ENCODE measurements at places on chromosomes 16 and 17.

DNA sequence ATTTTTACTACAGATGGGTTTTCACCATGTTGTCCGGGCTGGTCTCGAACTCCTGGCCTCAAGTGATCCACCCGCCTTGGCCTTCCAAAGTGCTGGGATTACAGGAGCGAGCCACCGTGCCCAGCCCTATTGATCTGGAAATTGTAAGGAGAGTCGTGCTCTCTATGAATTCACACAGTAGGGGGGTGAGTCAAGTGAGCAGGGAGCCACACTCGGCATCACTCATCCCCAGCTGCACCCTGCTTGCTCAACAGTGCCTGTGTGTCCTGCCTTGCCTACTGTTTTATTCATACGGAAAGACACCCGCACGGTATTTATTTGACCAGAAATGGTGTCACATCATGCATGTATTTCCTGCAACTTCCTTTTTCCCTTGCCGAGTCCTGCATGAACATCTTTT, 157.2 kb upstream of the FOXF1 start:
- DNase-seq, result no peak

GRCh38 chr17:63452046-63452961, 6.2 kb upstream of the CYB561 start:
- DNase-seq, result no peak

GRCh38 chr17:28443901-28444638, 29.4 kb upstream of the SLC13A2 start:
- DNase-seq, result no peak

GRCh38 chr17:58007781-58008706, 998 bp upstream of the SRSF1 start:
- no peak for DNase-seq

- DNase-seq, result no peak
These were observed 3.4 kb downstream of the LYRM9 start for GRCh38 chr17:27889711-27890251.

GRCh38 chr17:28763804-28764266, 20.0 kb downstream of the TRAF4 start:
- DNase-seq, result peak; percentile 50

- DNase-seq, result no peak
These were observed 2.3 kb downstream of the COPRS start for GRCh38 chr17:31856750-31857149.

- no peak for DNase-seq
These were observed 25.6 kb upstream of the KRT17 start for GRCh38 chr17:41649923-41650519.

- DNase-seq, result no peak
These were observed 79.9 kb downstream of the GPRC5B start for GRCh38 chr16:19804538-19805323.

GRCh38 chr16:83970430-83970815, 2.4 kb downstream of the NECAB2 start:
- DNase-seq, result no peak

DNA sequence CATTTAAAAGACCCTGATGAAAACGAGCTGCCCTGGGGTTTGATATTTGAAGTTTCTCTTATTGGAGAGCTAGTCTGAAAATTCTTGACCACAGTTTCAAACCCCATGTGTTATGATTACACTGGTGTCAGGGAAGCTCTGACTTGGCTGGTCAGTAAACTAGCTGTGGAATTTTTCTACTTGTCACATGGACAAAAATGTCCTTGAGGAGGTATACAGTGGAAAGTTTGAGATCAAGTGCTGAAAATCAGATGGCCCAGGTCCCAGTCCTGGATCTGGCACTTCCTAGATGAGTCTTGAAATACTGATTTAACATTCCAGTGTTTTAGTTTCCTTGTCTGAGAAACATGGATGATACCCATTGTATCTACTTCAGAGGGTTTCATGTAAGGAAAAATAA, 30.7 kb upstream of the SOX9 start:
- DNase-seq, result no peak

DNA sequence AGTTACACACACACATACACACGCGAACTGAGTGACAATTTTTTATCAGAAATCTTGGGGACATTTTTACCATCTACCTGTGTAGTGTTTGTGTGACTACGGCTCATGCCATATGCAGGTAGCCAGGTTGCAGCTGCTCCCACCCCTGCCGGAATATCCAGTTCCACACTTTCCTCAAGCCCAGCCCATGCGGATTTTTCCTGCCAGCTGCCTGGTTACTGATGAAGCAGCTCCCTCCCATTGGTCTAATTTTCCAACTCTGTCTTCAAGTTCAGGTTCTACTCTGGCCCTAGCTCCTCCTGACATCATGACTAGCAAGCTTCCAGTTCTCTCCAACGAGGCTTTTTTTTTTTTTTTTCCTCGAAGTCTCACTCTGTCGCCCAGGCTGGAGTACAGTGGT, 4.8 kb downstream of the GSG1L2 start:
- DNase-seq, result no peak
